Lower lobe of right lung (tissue), 2 donors: ENCODE measurements at places on chromosomes 7 and 10.

GRCh38 chr10:73871295-73872189 lies 2.8 kb downstream of the CAMK2G start:
- no peak overlapping the region for H3K4me3 ChIP-seq
- peak overlapping the region; percentile 18 for H3K27ac ChIP-seq
- H3K27me3 ChIP-seq = no peaks in the 10 kb centered on the region
- DNase-seq = no peak
- peaks cover 41% of the 10 kb centered on the region for H3K36me3 ChIP-seq

- DNase-seq = no peak
- no peak overlapping the region for H3K27ac ChIP-seq
- no peak overlapping the region for H3K4me3 ChIP-seq
Observed at GRCh38 chr10:23405540-23405939, 33.3 kb upstream of the OTUD1 start.

DNA sequence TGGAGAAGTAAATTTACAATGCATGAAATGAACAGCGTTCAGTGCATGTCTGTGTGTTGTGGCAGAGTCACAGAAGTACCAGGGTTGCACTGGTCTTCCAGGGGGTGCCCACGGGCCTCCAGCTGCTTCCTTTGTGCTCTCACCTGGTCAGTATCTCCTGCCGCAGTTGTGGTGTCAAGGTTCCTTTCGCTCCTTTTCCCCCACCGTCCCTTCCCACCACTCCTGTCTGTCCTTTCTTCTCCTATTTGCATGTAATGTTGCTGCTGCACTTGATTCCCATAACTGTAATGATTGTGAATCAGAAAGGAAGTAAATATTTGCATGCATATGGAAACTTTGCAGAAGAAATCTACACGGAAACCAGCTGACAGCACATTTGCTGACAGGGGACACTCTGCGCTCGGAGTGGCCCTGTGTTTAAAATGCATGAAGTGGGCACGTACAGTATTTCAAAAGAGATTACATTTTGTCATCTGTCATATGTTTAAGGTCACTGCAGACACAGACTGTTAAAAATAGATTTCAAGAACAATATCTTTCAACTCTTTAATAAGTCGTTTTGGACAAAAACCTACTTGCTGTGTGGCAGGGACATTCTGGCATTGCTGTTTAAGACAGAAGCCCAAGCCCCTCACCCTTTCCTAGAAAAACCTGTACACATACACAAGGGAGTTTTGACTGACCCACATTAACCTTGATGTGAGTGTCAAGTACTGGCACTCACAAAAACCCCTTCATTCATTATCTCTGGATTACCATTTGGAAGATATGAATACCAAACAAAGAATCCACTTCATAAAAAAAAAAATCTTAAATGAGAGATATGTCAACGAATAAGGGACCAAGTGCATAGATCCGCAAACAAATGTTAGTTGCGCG lies 336.7 kb upstream of the KLF6 start:
- H3K27ac ChIP-seq = peak overlapping the region; percentile 51
- H3K4me3 ChIP-seq = peak overlapping the region; percentile 27
- no peaks in the 10 kb centered on the region for H3K36me3 ChIP-seq
- no peaks in the 10 kb centered on the region for H3K27me3 ChIP-seq
- no peak for DNase-seq
- H3K4me1 ChIP-seq = peaks cover 13% of the 10 kb centered on the region

- H3K27me3 ChIP-seq = no peaks in the 10 kb centered on the region
- no peak overlapping the region for H3K27ac ChIP-seq
- no peak overlapping the region for H3K4me3 ChIP-seq
- DNase-seq = no peak
Observed at GRCh38 chr10:73894245-73894971, 16.5 kb upstream of the PLAU start.

GRCh38 chr7:116610721-116611120 lies 61.3 kb upstream of the MET start:
- H3K4me1 ChIP-seq = no peaks in the 10 kb centered on the region
- H3K27me3 ChIP-seq = peaks cover 6% of the 10 kb centered on the region
- no peak overlapping the region for H3K4me3 ChIP-seq
- H3K27ac ChIP-seq = no peak overlapping the region
- no peak for DNase-seq
- H3K36me3 ChIP-seq = no peaks in the 10 kb centered on the region

- no peak overlapping the region for H3K27ac ChIP-seq
- DNase-seq = no peak
- no peaks in the 10 kb centered on the region for H3K36me3 ChIP-seq
- no peaks in the 10 kb centered on the region for H3K27me3 ChIP-seq
- H3K4me1 ChIP-seq = no peaks in the 10 kb centered on the region
Observed at GRCh38 chr10:117327262-117327661, 48.0 kb downstream of the PDZD8 start.

DNA sequence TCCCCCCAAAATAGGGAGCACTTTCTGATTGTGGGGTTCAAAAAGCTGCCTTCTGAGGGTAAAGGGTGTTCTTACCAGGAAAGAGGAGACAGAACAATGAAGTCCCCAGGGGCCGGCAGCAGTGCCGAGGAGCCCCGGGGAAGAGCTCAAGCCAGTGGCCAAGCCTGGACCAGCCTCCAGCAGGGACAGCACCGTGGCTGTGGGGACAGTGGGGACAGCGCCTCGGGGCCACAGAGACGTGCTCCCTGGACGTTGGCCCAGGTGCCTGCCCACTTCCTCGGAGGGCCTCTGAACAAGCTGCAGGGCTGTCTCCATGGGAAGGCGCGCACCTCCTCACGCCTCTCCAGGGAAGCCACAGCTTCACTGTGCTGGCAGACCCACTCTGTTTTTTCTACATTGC lies 312.6 kb downstream of the PTPRN2 start:
- no peaks in the 10 kb centered on the region for H3K27me3 ChIP-seq
- DNase-seq = no peak
- no peaks in the 10 kb centered on the region for H3K36me3 ChIP-seq

DNA sequence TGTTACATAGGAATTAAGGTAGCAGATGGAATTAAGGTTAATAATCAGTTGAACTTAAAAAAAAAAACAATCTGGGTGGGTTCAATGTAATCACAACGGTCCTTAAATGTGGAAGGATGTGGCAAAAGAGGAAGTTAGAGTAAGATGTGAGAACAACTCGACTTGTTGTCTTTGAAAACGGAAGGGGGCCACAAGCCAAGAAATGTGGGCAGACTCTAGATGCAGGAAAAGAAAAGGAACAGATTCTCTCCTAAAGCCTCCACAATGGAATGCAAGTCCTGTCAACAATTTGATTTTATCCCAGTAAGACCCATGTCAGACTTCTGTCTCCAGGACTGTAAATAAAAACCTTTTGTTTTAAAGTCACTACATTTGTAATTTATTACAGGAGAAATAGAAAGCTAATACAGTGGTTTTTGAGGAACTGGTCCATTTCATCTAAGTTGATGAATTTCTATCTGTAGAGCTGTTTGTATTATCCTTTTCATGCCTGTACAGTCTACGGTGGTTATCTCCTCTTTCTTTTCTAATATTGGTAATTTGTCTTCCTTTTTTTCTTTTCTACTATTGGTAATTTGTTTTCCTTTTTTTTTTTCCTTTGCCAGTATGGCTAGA lies 8.6 kb downstream of the MCMBP start:
- no peaks in the 10 kb centered on the region for H3K27me3 ChIP-seq
- H3K4me1 ChIP-seq = peaks cover 27% of the 10 kb centered on the region
- no peak for DNase-seq
- no peaks in the 10 kb centered on the region for H3K36me3 ChIP-seq
- no peak overlapping the region for H3K4me3 ChIP-seq
- no peak overlapping the region for H3K27ac ChIP-seq

DNA sequence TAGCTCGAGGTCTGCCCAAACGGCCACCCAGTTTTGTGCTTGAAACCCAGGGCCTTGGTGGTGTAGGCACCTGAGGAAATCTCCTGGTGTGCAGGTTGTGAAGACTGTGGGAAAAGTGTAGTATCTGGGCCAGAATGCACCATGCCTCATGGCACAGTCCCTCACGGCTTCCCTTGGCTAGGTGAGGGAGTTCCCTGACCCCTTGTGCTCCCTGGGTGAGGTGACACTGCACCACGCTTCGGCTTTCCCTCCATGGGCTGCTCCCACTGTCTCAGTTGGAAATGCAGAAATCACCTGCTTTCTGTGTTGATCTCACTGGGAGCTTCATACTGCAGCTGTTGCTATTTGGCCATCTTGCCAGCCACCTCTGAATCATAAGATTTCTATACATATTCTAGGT lies 62.4 kb upstream of the CDK6 start:
- no peaks in the 10 kb centered on the region for H3K4me1 ChIP-seq
- H3K27ac ChIP-seq = no peak overlapping the region
- no peak for DNase-seq
- no peaks in the 10 kb centered on the region for H3K27me3 ChIP-seq
- no peak overlapping the region for H3K4me3 ChIP-seq

DNA sequence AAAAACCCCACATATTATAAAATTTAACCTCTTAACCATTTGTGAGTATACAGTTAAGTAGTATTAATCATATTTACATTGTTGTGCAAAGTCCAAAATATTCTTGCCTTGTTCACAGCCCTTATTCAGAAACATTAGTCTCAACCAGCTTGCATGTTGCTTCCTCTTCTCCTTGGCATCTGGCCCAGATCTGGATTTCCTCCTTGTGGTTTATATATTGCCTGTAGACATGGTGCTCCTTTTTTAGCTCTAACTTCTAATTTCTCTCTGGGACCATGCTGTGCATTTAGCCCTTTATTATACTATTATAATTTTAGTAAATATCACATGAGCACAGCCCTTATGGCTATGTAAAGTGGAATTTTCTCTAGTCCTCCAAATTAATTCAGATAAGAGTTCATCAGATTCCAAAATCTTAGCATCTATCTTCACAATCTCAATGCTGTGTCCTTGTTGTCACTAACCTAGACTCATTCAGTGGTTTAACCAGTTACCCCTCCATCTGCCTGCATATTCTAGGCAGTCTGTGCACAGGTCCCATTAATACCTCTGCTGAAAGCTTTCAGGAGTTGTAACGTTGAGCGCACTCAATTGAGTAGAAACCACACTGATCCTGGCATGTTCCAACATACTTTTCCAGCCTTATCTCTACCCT lies 7.9 kb downstream of the CPED1 start:
- H3K36me3 ChIP-seq = no peaks in the 10 kb centered on the region
- peak; percentile 48 for DNase-seq
- H3K27ac ChIP-seq = no peak overlapping the region
- H3K4me1 ChIP-seq = peaks cover 50% of the 10 kb centered on the region
- no peaks in the 10 kb centered on the region for H3K27me3 ChIP-seq
- H3K4me3 ChIP-seq = no peak overlapping the region

DNA sequence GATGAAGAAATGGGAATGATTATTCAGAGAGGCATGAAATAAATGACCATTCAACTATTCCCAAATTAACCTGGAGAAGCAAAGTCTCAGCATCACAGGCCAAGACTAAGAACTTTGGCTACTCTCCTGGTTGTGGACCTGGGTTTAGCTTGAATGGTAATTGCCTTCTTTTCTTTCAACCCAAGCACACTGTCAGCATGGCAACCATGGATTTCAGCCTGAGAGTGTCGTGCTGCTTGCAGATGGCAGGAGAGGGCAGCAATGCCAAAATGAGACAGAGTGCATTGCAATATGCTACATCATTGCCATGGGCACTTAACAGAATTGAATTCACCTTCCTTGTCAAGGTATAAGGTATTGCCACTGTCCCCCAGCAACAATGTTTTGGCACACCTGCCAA lies 767.2 kb downstream of the REEP3 start:
- no peaks in the 10 kb centered on the region for H3K4me1 ChIP-seq
- H3K27me3 ChIP-seq = no peaks in the 10 kb centered on the region
- H3K36me3 ChIP-seq = no peaks in the 10 kb centered on the region
- H3K27ac ChIP-seq = no peak overlapping the region
- H3K4me3 ChIP-seq = no peak overlapping the region

DNA sequence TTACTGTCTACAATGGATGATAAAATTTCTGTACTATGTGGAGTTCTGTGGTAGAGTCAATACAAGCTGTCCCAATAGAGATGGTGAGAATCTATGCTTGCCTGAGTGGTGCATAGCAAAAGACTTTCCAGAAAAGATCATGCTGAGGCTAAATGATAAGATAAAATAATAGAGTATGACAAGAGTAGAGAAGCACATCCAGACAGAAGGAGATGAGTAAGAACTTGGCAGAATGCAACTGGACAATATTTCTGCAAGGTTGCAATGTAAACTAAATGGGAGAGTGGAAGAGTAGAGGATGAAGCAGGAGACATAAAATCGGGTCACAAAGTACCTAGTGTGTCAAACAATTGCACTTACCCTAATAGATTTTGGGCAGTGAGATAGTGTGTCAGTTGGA lies 347.6 kb downstream of the MDFIC start:
- H3K4me3 ChIP-seq = no peak overlapping the region
- DNase-seq = no peak
- H3K36me3 ChIP-seq = no peaks in the 10 kb centered on the region
- no peak overlapping the region for H3K27ac ChIP-seq
- no peaks in the 10 kb centered on the region for H3K27me3 ChIP-seq

GRCh38 chr7:114414156-114415063 lies at the start of gene FOXP2:
FOXP2 (plus strand) TSS chr7:114414815; CDS start chr7:114426512, 11,697 bp downstream.
- no peak within 1 kb of the TSS for H3K27ac ChIP-seq
- H3K36me3 ChIP-seq = no peaks in the 10 kb centered on the region
- peaks cover 4% of the 10 kb centered on the region for H3K4me1 ChIP-seq
- H3K4me3 ChIP-seq = peak within 1 kb of the TSS; percentile 36
- no peaks in the 10 kb centered on the region for H3K27me3 ChIP-seq

GRCh38 chr10:100874702-100875483 lies 37.9 kb upstream of the SLF2 start:
- no peaks in the 10 kb centered on the region for H3K36me3 ChIP-seq
- H3K4me1 ChIP-seq = no peaks in the 10 kb centered on the region
- peaks cover 49% of the 10 kb centered on the region for H3K27me3 ChIP-seq
- no peak overlapping the region for H3K27ac ChIP-seq
- H3K4me3 ChIP-seq = no peak overlapping the region

DNA sequence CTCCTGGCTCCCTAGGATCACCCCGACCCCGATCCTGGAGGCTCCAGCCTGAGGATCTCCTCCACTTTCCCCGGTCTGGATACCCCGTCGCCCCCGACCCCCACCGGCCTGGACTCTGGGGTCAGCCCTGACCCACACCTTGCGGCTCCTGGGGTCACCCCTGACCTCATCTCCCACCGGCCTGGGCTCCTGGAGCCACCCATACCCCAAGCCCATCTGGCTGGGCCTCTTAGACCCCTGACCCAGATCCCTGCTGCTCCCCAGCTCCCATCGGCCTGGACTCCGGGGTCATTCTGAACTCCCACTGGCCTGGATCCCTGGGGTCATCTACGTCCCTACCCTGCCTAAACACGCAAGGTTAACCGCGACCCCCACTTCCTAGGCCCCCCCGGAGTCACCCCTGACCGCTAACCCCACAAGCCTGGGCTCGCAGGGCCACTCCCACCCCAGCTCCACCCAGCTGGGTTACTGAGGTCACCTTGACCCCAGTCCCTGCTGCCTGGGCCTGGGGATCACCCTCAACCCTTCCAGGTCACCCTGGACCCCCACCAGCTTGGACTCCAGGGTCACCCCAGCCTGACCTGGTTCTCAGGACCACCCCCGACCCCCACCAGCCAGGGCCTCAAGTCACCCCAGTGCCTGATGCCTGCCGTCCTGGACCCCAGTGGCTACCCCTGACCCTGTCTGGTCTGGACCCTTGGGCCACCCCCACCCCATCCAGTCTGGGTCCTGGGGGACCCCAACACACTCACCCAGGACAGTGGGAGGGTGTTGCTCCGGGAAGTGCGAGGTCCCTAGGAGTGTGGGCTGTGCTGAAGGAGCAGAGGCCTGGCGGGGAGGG lies 1.2 kb downstream of the FOXK1 start:
- H3K4me1 ChIP-seq = peaks cover 37% of the 10 kb centered on the region
- no peaks in the 10 kb centered on the region for H3K27me3 ChIP-seq
- H3K27ac ChIP-seq = peak overlapping the region; percentile 89
- DNase-seq = peak; percentile 54
- H3K36me3 ChIP-seq = no peaks in the 10 kb centered on the region

GRCh38 chr10:103783681-103784080 lies 71.7 kb downstream of the SH3PXD2A start:
- no peaks in the 10 kb centered on the region for H3K36me3 ChIP-seq
- peaks cover 40% of the 10 kb centered on the region for H3K4me1 ChIP-seq
- no peak overlapping the region for H3K4me3 ChIP-seq
- no peak for DNase-seq
- no peak overlapping the region for H3K27ac ChIP-seq
- H3K27me3 ChIP-seq = no peaks in the 10 kb centered on the region
